Kidney (tissue), 22 donors: ENCODE measurements at places on chromosomes 3 and 15.

DNA sequence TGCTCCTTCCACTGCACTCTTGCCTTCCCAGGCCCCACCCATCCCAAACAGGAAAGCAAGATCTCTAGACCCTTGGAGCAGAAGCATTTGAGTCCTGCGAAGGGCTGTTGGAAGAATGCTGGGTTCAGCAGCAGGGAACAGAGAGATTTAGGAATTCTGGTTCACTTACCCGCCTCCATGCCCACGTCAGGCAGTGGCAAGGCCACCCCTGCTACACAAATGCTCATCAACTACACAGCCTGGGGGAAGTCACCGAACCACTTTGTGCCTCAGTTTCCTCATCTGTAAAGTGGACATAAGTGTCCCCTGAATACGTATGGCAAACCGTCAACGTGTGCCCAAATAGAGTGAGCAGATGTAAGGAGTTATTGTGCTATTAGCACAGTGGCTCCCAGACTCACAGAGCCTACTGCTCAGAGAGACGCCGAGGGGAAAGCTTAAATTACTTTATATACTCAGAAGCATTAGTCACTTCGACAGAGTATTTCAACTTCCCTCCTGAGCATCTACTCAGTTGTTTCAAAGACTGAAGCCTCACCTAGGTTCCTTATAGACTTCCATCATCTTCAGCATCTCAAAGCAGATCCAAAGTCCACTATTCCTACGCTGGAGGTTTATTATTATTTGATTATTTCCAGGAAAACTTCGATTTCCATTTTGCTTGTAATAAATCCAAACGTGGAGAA lies 905 bp downstream of the HOMER2 start:
- no peak for DNase-seq

DNA sequence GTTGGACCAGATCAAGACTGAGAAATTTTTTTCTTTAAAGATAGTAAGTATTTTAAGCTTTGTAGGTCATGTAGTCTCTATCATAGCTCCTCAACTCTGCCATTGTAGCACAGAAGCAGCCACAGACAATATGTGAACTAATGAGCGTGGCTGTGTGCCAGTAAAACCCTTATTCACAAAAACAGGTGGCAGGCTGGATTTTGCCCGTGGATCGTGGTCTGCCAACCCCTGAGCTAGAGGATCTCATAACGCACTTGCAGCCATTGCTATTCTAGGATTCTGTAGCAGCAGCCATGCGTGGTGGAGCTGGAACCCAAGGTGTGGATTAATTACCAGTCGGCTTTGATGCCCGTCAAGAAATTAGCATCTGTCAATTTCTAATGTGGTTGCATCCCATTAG lies 68.7 kb upstream of the PLXNA1 start:
- no peak for DNase-seq

DNA sequence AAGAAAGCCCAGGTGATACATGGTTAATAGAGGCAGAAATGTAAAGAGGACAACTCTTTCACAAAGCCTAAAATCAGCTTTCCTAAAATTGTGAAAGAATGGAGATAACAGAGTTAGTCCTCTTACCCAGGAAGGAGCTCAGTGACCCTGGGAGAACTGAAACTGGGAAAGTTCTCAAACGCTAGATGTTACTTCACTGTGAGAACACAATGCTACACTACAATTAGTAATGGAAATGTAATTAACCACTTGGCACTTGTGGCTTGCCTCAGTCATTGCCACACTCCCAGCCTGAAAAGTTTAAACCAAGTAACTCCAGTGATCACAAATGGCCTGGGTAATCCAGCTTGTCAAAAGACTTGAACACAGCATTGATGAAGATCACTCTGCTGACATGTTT lies 102.7 kb upstream of the FGF7 start:
- DNase-seq = no peak

- no peak for DNase-seq
Measured at GRCh38 chr3:128054367-128054766, 2.1 kb downstream of the SEC61A1 start.

DNA sequence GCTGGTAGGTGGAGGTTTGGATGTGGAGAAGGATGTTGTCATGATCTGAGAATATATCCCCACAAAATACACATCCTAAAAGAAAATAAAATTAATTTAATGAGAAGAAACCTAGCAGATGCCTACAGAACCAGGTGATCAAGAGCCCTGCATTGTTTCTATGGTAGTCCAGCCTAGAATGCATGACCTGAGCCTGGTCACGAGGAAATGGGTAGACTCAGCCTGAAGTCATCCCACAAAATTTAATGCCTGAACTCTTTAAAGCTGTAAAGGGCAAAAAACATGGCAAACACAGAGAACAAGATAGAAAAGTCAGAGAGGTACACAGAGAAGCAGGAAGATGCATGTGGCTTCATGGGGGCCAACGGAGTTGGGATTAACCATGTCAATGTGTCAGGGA lies 36.0 kb downstream of the LDHAL6B start:
- no peak for DNase-seq

DNA sequence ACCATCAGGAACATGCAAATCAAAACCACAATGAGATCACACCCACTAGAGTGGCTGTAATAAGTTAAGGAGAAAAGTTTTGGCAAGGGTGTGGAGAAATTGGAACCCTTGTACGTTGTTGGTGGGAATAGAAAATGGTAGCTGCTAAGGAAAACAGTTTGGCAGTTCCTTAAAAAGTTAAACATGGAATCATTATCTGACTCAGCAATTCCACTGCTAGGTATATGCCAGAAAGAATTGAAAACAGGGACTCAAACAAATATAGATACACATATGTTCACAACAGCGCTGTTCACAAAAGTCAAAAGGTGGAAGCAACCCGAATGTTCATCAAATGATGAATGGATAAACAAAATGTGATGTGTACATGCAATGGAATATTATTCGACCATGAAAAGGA lies 138.8 kb upstream of the ATP2B2 start:
- no peak for DNase-seq

DNA sequence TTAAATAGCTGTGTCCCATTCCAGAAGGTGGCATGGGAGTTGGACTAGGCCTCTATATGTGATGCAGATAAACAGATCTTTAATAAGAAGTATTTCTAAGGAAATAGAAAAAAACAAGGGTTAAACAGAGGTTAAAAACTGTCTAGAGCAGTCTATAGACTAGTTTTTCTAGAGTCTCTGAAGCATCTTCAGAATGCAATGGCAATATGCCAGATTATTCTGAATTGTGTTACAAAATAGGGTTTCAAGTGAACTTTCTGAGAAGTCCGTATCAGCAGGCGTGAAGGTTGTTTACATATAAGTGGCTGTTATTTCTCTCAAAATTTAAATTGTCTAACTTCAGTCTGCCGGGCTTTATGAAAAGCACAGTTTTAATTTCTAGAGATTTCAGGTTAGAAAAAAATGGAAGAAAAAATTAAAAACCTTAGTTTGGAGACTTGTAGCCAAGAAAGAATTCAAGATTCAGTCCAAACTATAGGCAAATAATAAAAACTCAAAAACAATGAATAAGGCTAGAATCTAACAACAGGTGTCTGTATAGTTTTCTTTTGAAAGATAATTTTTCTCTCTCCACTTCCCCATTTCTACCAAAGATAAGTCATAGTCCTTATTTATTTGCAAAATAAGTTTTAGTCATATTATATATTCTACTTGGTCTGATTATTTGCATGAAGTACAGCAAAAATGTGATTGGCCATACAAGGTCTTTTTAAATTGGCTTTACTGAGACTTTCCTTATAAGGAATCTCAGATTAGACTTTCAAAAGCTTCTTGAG lies 55.2 kb downstream of the OSTN start:
- no peak for DNase-seq

DNA sequence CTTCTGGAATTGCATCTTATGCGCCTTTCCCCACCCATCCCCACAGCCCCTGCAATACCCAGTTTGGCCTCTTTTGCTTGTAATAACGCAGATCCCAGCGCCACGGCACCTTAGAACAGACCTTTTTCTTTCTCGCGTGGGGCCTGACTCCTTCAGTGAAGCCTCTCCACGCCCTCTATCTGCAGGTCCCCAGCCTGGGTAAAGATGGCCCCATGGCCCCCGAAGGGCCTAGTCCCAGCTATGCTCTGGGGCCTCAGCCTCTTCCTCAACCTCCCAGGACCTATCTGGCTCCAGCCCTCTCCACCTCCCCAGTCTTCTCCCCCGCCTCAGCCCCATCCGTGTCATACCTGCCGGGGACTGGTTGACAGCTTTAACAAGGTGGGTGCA lies 594 bp downstream of the CRELD1 start:
- DNase-seq = no peak

- DNase-seq = no peak
Measured at GRCh38 chr15:62847900-62848489, 194.6 kb upstream of the TPM1 start.

DNA sequence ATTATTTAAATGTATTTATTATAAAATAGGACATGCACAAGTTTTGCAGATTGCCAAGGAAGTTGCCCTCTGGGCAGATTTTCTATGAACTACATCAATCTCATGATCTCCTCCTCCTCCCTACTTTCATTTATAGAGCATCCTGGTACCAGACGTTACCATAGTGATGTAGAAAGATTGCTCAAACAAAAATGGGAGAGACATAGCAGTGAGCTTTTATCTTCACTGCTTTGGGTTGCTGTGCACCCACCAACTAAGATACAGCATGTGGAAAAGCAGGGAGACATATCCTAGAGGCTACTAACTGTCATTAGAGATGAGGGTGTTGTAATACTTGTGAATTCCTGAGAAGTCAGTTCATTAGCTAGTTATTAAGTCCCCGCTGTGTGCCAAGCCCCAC lies 137.5 kb upstream of the BFSP2 start:
- DNase-seq = no peak

GRCh38 chr3:23217872-23218554 lies 14.9 kb downstream of the UBE2E2 start:
- DNase-seq = no peak

DNA sequence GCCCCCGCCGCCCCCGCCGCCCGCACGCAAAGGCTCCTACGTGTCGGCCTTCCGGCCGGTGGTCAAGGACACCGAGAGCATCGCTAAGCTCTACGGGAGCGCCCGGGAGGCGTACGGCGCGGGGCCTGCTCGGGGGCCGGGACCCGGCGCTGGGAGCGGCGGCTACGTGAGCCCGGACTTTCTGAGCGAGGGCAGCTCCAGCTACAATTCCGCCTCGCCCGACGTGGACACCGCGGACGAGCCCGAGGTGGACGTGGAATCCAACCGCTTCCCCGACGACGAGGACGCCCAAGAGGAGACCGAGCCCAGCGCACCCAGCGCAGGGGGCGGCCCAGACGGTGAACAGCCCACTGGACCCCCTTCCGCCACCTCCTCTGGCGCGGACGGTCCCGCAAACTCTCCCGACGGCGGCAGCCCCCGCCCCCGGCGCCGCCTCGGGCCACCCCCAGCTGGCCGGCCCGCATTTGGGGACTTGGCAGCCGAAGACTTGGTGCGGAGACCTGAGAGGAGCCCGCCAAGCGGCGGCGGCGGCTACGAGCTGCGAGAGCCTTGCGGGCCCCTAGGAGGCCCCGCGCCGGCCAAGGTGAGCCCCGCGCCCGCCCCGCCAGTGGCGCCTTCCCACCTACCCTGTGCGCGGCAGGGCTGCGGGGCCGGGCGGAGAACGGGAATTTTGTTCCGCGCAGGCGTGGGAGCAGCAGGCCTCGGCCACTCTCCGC lies 2.4 kb downstream of the SKOR1 start:
- DNase-seq = peak; percentile 47

DNA sequence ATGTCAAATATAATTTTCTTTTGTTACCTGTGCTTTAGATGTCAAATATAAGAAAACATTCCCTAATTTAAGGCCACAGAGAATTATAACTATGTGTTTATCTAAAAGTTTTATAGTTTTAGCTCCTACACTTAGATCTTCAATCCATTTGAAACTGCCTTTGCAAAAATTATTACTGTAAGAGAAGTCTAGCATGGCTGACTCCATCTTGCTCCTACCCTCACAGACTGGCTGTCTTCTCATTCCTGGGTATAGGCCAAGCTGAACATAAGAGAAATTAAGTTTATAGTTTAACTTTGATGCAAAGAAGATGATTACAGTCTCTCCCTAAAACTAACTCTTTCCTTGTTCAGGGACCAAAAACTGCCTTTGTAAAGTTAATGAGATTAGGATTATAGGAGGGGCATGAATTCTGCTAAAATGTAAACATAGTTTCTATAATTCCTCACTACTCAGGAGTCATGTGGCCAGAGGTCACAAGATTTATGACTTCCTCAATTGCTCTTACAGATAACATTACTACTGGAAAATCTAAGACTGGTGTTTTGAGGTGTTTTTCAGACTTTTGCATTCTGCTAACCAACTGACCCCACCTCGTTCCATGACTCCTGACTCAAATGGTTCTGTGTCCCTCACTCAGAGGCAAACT lies 184.0 kb downstream of the BCHE start:
- no peak for DNase-seq

DNA sequence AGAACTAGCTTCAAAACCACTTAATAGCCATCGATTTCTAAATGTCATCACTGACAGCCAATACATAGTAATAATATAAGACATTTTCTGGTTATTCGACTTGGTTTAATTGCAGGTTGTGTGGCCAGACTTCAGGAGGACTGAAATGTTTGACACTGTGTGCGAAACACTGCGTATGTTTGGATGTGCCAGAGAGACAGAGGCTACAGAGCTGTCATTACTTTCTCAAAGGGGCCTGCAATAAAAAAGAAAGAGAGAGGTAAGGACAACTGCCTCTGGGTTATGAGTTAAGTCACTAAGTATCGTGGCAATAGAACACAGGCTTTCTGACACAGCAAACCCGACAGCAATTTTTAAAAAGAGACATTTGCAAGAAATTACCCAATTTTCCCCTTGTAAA lies 882 bp downstream of the LMOD3 start:
- no peak for DNase-seq

DNA sequence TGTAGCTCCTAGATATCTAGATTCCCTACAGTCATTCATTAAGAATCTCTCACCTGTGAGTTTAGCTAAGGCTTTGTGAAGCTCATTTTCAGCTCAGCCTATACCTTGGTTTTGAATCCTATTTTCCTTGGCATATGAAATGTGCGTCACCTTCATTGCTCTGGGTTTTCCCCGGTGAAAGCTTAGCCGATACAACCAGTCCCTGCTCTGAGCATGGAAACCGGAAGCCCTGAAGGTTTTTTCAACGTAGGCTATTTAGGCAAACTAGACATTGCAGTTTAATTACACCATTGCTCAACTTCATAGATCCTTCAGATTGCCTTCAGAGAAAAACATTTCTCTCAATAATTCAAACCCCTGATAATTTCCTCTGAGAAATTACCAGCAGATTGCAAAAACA lies 206.8 kb upstream of the TPRG1 start:
- no peak for DNase-seq

DNA sequence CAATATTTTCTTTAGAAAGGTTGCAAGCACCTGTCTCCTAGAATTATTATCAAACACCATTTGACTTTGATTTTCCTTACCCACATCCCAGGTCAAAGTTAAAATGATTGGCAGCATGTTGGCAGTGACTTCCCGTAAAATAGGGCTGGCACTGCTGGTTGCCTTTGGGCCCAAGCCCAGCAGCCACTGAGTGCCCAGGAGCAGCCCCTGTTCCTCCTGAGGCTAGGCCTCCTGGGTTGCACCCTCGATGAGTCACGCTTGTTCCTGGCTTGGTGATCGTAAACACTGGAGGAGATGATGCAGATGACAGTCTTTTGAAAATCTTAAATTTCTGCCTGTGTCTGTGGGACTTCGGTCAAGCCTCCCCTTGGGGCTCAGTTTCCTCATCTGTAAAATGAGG lies 290.0 kb downstream of the TLE3 start:
- DNase-seq = no peak

GRCh38 chr15:82048811-82049210 lies 3.0 kb upstream of the MEX3B start:
- peak; percentile 63 for DNase-seq
